ENCODE measurements at places on chromosomes 16 and 17.

- DNase-seq = peak; percentile 58
Measured at GRCh38 chr16:89602273-89602951, 11.0 kb upstream of the DPEP1 start.

DNA sequence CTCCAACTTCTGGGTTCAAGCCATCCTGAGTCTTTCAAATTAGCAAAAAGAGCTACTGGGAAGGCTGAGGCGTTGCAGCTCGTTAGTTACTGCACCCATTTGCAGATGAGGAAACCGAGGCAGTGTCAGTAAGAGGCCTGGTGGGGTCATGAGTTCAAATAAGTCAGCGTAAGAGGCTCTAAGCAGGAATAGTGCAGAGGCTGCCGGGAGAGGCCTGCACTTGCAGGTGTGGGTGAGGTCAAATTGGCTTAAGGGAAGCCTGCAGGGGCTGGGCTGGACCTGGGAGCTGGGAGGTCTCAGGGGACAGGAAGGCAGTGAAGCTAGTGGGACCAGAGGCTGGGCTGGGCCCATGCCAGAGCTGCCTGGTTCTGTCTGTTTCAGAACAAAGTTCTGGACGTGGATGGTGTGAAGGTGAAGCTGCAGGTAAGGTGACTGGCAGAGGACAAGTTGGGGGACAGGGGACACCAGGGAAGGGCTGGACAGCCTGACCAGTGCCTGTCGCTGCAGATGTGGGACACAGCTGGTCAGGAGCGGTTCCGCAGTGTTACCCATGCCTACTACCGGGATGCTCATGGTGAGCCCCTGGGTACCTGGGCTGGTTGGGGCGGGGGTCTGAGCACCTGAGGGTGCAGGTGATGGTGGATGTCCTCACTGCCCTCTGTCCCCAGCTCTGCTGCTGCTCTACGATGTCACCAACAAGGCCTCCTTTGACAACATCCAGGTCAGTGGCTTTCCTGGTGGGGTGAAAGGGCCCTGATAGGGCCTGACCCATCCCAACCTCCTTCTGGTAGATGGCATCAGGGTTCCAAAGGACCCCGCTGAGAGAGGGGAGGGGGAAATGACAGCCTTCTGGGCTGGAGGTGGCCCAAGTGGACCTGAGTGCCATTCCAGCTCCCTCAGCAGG is 3.0 kb downstream of the RAB26 start:
- DNase-seq = no peak

DNA sequence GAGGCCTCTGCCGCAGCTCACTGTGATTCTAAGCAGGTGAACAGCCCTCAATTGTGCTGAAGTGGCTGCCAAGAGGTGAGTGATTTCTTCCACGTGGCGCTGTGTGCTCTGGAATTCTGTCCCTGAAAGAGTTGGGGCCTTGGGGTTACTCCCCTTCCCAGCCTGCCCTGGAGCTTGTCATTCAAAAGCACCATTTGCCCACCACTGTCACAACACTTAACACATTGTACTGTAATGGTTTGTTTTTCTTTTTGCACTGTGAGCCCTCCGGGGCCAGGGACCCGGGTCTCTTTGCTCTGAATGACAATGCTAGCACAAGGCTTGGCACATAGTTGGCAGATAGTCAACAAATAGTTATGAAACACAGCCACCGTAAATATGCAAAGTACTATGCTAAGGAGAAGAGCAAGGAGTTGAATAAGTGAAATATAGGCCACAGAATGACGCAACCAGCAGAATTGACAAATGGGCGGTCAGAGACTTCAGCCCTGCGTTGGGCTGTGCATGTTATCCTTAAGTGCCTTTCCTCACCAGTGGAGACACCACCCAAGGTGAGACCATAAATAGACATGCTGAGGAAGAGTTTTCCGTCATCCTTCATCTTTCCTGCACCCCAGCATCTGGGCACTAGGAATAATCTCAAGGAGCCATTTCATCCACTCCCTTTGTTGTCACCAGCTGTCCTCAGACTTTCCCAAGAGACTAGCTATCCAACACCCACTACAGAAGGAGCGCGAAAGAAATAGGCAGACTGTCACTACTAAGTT is 112.0 kb upstream of the DNAH9 start:
- DNase-seq = no peak

DNA sequence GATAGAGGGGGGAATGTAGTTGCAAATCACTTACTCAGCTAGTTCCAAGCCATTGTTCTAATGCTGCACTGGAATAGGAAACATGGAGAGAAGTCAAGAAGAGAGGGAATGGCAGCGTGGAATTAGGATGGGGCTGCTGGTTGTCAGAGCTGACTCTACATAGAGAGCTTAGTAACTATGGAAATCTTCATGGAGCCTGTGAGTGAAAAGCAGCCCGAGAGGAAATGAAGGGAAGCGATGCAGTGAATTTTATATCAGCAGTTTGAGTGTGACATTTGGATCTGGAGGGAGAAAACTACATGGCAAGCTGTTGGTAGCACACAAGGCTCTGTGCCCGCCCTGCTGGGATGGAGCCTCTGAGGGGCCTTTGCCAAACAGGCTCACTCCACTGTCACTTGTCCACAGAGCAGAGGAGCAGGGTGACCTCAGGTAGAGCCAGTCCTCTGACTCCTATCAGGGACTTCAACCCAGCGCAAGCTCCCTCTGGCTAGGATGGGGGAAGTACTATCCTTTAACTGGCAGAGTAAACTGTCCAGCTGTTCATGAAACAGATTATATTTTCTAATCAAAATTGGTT is 27.9 kb upstream of the PMFBP1 start:
- no peak for DNase-seq

DNA sequence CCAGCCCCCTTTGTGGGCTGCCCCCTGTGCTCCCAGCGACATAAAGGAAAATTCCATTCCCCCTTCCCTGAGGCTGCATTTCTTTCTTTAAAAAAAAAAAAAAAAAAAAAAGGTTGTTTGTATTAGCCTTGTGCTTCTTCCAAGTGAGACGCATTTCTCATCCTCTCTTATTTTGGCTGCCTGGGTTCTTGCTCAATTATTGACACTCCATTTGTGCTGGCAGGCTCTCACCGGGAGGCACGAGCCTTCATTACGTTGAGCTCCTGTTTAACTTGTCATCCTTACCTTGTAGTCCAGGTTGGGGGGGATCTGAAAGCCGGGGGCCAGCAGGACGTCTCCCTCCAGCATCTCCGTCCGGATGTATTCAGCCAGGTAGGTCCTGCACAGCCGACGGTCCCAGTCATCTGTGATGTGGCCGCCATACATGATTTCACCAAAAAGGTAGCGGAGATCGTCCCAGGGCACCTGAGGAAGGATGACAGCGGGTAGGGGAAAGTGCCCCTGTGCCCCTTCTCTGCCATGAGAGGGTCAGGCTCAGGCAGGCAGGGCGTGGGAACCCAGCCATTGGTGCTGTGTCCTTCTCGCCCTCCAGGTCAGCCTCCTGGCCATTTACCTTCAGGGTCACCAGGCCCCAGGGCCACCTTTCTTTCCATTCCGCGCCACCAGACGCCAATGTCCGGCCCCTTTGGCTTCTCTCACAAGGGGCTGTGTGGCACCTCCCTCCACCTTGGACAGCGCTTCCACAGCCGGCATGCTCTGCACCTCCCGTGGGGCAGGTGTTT is 50.6 kb downstream of the PGS1 start:
- no peak for DNase-seq

- no peak for DNase-seq
Measured at GRCh38 chr17:64240741-64241347, 22.2 kb downstream of the TEX2 start.

Measured in CD4-positive, alpha-beta T cell treated with Interleukin-15 for 4 hours (primary cell).